CD4-positive, alpha-beta T cell (primary cell): ENCODE measurements at places on chromosomes 12 and 14. TPM values are rescaled to one million over a fixed set of nuclear protein-coding genes. Genes with fewer than 3 reads are reported as not detected.
A peak's percentile ranks its signal among the peaks of the same experiment; 100 is the strongest.

JPH4 gene
- not detected for total RNA-seq

CELA1 gene
- 0.85 TPM for total RNA-seq

- peaks cover 14% of the 10 kb centered on the region for H3K4me1 ChIP-seq
- no peaks in the 10 kb centered on the region for H3K36me3 ChIP-seq
- peaks cover 20% of the 10 kb centered on the region for H3K27me3 ChIP-seq
- DNase-seq: no peak
These were observed 556 bp downstream of the GPRC5A start for GRCh38 chr12:12891881-12892355.

- no peaks in the 10 kb centered on the region for H3K36me3 ChIP-seq
- H3K27ac ChIP-seq: no peak overlapping the region
- H3K4me3 ChIP-seq: no peak overlapping the region
- H3K27me3 ChIP-seq: no peaks in the 10 kb centered on the region
These were observed 129.3 kb upstream of the RASSF8 start for GRCh38 chr12:25829192-25829591.

GRCh38 chr14:100165376-100165775, 5.9 kb upstream of the DEGS2 start:
- H3K4me3 ChIP-seq: no peak overlapping the region
- DNase-seq: no peak
- H3K36me3 ChIP-seq: no peaks in the 10 kb centered on the region
- no peak overlapping the region for H3K27ac ChIP-seq
- H3K27me3 ChIP-seq: peaks cover 3% of the 10 kb centered on the region
- peaks cover 10% of the 10 kb centered on the region for H3K4me1 ChIP-seq

DNA sequence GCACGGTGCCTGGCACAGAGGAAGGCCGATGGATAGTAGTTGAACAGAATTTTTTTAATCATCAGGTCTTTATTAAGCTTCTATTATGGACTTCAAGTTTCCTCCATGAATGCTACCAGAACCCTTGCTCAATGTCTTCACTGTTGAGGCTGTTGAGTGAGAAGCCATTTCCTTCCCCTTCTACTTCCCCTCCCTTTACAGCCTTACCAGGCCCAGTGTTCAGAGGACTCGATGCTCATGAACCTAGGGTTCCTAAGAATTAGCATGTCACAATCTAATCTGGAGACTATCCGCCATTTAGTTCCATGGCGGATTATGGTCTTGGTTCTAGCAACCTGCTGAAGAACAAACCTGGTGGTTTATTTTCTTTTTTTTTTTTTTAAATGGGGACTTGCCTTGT, 17.7 kb downstream of the ETV6 start:
- no peak for DNase-seq
- H3K4me3 ChIP-seq: no peak overlapping the region
- peaks cover 24% of the 10 kb centered on the region for H3K4me1 ChIP-seq
- H3K36me3 ChIP-seq: peaks cover 5% of the 10 kb centered on the region

- H3K4me3 ChIP-seq: no peak overlapping the region
- H3K4me1 ChIP-seq: no peaks in the 10 kb centered on the region
- peak; percentile 57 for DNase-seq
- H3K36me3 ChIP-seq: no peaks in the 10 kb centered on the region
These were observed 10.0 kb upstream of the CLEC7A start for GRCh38 chr12:10140001-10140400.

DNA sequence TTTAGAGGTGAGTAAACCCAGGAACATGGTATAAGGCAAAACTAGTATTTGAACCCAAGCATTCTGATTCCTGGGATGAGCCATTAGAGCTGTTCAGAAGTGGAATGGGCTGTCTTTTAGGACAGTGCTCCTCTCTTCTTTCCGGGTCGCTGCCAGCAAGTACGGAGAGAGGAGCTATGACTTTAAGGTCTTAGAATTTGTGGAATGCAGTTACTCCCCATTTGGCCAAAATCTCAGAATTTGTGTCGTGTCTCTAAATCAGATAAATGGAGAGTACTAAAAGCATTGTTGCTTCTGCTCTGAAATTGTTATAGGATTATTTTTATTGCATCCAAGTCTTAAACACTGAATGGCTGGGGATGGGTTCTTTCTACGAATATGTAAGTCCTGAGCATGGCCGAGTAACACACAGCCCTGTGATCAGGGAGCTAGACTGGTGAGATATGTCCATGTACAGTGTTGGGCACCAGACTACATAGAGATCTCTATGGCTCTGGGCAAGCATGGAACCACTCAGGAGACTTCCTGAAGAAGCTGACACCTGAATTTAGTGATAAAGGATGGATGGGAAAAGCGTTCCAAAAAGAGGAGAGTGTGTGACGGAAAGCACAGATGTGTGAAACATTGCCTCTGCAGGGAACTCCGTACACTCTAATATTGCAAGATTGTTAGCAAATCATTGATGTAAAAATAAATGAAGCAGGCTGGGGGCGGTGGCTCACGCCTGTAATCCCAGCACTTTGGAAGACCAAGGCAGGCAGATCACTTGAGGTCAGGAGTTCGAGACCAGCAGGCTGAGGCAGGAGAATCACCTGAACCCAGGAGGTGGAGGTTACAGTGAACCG, 184.7 kb downstream of the SRGAP1 start:
- H3K4me3 ChIP-seq: no peak overlapping the region
- no peaks in the 10 kb centered on the region for H3K36me3 ChIP-seq
- H3K27me3 ChIP-seq: no peaks in the 10 kb centered on the region
- no peak for DNase-seq
- no peaks in the 10 kb centered on the region for H3K4me1 ChIP-seq

- peaks cover 9% of the 10 kb centered on the region for H3K27me3 ChIP-seq
- no peak for DNase-seq
- H3K36me3 ChIP-seq: no peaks in the 10 kb centered on the region
- no peak overlapping the region for H3K4me3 ChIP-seq
- no peaks in the 10 kb centered on the region for H3K4me1 ChIP-seq
These were observed 10.0 kb downstream of the EML1 start for GRCh38 chr14:99803106-99803775.

- DNase-seq: no peak
- no peaks in the 10 kb centered on the region for H3K27me3 ChIP-seq
- no peaks in the 10 kb centered on the region for H3K4me1 ChIP-seq
- no peak overlapping the region for H3K4me3 ChIP-seq
- no peaks in the 10 kb centered on the region for H3K36me3 ChIP-seq
These were observed 42.5 kb upstream of the BEGAIN start for GRCh38 chr14:100629696-100630095.

GRCh38 chr12:128078301-128078971, 188.5 kb upstream of the TMEM132C start:
- H3K27ac ChIP-seq: no peak overlapping the region
- H3K36me3 ChIP-seq: no peaks in the 10 kb centered on the region
- H3K4me3 ChIP-seq: no peak overlapping the region
- DNase-seq: no peak
- no peaks in the 10 kb centered on the region for H3K27me3 ChIP-seq

GRCh38 chr14:95903616-95904107, 27.0 kb downstream of the TUNAR start:
- H3K36me3 ChIP-seq: no peaks in the 10 kb centered on the region
- no peaks in the 10 kb centered on the region for H3K4me1 ChIP-seq
- DNase-seq: no peak
- H3K27me3 ChIP-seq: peaks cover 5% of the 10 kb centered on the region
- no peak overlapping the region for H3K27ac ChIP-seq

GRCh38 chr14:104983231-104983721, 2.3 kb upstream of the CLBA1 start:
- H3K36me3 ChIP-seq: no peaks in the 10 kb centered on the region
- H3K27ac ChIP-seq: no peak overlapping the region
- peaks cover 3% of the 10 kb centered on the region for H3K27me3 ChIP-seq
- DNase-seq: no peak
- no peak overlapping the region for H3K4me3 ChIP-seq

- no peaks in the 10 kb centered on the region for H3K4me1 ChIP-seq
- H3K4me3 ChIP-seq: no peak overlapping the region
- H3K27me3 ChIP-seq: no peaks in the 10 kb centered on the region
- H3K36me3 ChIP-seq: no peaks in the 10 kb centered on the region
- DNase-seq: no peak
- H3K27ac ChIP-seq: no peak overlapping the region
These were observed 177.3 kb upstream of the NUDT4 start for GRCh38 chr12:93200291-93200917.

GRCh38 chr12:113485330-113485729, 13.7 kb upstream of the LHX5 start:
- no peak for DNase-seq
- H3K27me3 ChIP-seq: peaks cover 32% of the 10 kb centered on the region
- H3K27ac ChIP-seq: no peak overlapping the region

GRCh38 chr14:97538749-97539410, 741.7 kb downstream of the VRK1 start:
- H3K4me3 ChIP-seq: no peak overlapping the region
- H3K27me3 ChIP-seq: no peaks in the 10 kb centered on the region
- no peaks in the 10 kb centered on the region for H3K36me3 ChIP-seq
- H3K4me1 ChIP-seq: peaks cover 8% of the 10 kb centered on the region

GRCh38 chr14:24411443-24412389, 12.9 kb downstream of the NYNRIN start:
- H3K27ac ChIP-seq: no peak overlapping the region
- H3K4me3 ChIP-seq: no peak overlapping the region
- no peaks in the 10 kb centered on the region for H3K36me3 ChIP-seq
